Kasumi-1 (cell line): ENCODE measurements at places on chromosomes 2 and 18.

DNA sequence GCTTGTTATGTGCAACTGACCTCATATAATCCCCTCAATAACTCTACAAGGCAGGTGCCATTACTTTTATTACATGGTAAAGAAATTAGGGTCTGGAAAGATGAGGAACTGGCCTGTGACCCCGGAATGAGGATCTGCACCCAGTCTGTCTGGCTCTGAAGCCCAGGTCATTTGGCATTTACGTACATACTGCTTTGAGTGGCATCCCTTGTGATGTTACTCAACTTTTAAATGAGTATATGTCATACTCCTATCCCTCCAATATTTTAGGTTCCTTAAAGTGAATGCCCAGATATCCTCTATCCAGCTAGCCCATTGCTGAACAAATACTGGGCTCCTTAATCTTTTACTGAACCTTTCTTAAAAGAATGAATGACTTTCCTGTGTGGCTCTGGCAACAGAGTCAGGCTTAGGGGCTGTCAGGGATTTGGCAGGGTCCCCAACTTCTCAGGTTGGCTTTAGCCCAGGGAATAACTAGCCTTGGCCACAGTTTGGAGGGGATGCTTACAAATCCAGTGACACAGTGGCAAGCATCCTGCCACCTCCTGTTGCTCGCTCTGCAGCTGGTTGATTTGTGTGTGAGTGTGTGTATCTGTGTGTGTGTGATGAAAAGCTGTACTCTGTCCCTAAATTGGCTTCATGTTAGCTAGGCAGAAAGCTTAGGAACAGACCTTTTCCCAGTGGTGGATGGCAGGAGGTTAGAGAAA, 3.4 kb upstream of the CXCR4 start:
- no peak for DNase-seq

DNA sequence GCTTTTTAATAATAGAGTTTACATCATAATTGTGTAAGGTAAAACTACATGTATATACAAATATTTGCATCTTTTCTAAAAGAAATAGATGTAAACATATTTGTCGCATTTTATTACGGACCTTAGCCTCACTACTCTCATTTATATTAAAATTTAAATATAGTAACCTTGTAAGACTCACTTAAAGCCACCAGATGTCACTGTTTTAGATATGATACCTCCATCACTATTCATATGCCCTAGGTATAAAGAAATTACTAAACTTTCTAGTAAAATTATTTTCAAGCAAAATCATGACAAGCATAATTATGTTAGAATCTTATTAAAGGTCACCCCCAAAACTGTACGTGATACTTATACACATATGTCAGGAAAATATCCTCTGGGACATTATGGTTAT, 674.3 kb upstream of the REG3G start:
- DNase-seq = peak; percentile 73

- DNase-seq = no peak
Observed at GRCh38 chr2:241551998-241552737, 6.4 kb upstream of the BOK start.

GRCh38 chr18:50080316-50080715, 114.6 kb downstream of the MYO5B start:
- no peak for DNase-seq

DNA sequence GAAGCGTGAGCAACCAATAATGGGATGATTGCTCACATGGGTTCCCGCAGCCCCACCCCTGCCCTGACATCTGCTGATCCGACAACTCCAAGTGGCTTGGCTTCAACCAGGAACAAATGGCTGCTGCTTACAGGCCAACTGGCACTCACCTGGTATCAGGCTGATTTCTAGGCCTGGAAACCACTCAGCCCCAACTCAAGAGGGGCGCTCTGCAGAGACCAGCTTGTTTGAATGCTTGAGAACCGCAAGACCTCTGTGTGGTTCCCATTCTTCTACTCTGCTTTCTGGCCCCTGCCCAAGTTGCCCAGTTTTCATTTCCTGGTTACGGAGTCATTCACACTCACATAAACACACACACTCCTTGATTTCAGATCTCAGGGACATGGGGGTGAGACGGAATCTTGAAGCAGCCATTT, 52.0 kb downstream of the TNP1 start:
- DNase-seq = no peak

DNA sequence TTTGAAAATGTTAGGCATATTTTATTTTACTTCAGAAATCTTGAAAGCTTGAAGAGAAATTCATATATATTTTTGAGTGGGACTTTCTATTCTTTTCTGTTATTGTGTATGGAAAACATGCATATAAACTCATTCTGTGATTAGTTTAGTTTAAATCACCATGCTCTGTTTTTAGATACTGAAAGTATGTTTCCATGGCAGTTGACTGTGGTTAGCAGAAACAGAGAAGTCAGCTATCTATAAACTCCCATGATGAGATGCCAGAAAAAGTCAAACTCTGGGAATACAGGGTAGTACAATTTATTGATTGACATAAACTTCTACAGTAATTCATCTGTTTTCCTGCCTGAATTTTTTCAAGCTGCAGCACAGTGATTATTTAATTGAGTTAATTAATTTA, 905.3 kb upstream of the VRK2 start:
- peak; percentile 39 for DNase-seq
